ENCODE measurements at places on chromosomes 16 and 17.

DNA sequence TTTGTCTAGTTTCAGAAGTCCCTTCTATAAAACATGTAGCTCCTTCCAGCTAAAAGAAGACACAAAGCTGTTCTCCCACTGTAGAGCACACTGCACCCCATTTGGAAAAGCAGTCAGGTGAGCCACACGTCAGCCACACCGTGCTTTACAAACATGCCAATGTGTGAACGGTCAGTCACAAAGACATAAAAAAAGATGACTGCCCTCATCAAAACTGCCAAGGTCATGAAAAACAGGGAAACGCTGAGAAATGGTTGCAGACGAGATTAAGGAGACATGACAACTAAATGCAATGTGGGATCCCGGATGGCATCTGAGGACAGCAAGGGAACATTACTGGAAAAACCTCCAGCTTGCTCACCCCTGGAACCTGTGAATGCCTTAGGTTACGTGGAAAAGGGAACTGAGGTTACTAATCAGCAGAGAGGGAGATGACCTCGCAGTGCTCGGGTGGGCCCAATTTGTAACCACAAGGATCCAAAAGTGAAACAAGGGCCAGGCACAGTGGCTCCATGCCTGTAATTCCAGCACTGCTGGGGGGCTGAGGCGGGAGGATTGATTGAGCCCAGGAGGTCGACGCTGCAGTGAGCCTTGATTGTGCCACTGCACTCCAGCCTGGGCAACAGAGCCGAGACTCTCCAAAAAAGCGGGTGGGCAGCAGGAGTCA lies 8.1 kb downstream of the ANKRD11 start:
- no peak for DNase-seq

DNA sequence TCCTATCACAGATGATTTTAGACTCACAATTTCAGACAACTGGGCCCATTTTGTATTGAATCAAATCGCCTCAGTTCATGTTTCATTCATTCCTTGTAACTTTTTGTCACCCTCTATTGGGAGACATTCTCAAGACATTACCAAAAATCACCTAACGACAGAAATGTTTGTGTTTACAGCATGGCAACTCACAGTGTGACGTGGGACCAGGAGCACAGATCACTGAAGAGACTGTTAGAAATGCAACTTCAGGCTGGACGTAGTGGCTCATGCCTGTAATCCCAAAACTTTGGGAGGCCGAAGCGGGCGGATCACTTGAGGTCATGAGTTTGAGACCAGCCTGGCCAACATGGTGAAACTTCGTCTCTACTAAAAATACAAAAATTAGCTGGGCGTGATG lies 249.6 kb downstream of the NTN1 start:
- DNase-seq, result no peak

GRCh38 chr17:1967213-1967612 lies 57.9 kb downstream of the RTN4RL1 start:
- no peak for DNase-seq

GRCh38 chr16:51538707-51539498 lies 387.8 kb upstream of the SALL1 start:
- DNase-seq, result peak; percentile 23

DNA sequence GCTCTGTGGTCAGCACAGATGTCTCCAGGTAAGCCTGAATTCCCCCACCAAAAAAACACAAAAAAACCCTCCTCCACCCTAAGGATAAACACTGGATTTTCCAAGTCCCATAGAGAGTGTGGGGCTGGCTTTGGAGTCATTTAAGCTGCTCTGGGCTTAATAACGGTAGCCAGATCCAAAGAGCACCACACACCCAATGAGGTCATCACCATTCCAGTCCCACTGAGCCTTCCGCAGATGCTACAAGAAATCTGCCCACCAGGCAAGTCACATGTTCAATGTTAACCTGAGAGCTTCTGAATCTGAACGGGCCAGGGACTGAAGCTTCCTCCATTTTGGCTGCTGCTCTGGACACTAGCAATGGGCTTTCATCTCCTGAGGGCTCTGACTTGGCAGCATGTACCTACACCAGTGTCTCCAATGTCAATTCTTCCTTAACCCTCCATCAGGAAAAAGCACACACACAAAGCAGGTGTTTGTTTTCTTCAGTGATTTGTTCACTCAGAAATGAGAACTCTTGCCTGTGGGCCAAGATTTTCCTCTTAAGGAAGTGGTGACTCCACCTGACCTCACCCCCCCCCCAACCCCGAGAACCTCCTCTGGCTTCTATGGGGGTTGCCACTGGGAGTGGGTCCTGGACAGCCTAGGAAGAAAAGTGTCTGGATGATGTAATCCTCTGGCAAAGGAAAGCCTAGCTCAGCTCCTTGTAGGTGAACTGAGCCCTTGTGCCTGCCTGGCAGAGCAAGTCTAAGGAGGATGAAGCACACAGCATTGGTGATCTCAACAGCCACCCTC lies 220.1 kb downstream of the FOXL1 start:
- DNase-seq, result no peak

DNA sequence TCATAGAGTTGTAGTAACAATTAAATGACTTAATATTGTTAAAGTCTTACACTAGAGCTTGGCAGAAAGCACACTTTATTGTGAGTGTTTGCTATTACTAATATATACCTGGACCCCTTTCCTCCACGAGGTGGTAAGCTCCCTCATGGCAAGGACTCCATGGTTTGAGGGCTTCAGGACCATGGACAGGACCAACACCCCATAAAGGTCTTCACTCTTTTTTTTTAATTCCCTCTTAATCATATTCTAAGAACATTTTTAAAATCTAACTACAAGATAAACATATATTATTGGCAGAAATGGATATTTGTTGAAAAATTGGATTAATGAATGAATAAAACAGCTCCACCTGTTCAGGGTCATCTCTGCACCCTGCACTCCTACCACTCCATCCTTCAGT lies 154.5 kb downstream of the CBLN1 start:
- DNase-seq, result peak; percentile 31

DNA sequence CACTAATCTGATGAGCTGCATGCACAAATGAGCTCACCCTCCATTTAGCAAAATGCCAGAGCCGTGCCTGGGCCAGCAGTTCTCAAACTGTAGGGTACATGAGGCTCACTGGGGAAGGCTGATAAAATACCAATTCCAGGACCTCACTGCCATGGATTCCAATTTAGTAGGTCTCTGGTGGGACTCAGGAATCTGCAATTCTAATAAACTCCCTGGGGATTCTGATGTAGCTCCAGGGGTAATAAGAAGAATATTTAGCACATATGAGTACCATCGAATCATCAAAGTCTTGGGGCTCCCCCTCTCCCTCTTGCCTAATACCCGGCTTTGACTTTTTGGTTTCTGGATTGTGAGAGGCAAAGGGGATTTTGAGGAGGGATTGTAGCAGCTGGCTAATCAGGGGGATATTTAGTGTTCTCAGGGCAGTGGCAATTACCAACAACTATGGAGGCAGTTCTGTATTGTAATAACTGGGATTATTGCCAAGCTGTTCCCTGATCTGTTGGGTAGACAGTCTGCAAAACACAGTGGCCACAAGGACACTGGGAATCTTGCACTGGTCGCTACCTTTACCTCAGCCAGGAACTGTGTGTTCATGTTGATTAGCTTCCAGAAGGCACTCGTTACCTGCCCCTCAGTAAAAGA lies 140.4 kb downstream of the SHISA9 start:
- no peak for DNase-seq

DNA sequence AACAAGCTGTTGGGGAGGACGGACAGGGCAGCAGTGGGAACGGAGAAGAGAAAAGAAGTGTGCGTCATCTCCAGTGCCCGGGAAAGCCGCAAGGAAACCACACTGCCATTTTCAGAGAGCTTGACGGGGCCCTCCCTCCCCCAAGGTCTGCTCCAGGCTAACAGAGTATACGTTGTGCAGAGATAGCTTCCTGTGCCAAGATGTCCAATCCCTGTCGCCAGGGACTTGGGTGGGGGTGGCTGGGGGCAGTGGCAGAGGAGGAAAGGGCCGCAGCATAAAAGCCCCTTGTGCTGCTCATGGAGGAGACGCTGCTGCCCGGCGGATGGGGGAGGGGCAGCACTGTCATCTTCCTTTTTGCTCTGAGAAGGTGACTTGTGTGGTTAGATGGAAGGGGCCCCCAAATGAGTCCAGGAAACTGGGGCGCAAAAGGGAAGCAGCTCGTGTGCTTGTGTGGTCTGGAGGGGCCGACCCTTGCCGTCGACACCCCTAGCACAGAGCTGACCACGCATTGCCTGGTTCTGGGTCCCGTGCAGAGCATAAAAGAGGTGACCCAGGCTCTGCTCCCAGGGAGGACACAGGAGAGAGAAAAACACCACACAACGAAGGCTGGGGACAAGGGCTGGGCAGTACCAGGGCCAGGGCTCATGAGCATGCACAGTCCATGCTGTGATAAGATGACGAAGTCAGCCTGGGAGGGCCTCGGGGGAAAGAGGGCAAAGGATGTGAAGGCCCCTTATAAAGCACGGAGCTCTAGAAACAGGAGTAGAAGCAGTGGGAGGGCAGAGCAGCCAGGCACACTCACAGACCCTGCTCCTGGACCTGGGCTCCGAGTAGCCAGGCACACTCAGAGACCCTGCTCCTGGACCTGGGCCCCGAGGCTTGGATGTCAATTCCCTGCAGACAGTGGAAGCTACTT lies 372.7 kb downstream of the SLC39A11 start:
- DNase-seq, result no peak

DNA sequence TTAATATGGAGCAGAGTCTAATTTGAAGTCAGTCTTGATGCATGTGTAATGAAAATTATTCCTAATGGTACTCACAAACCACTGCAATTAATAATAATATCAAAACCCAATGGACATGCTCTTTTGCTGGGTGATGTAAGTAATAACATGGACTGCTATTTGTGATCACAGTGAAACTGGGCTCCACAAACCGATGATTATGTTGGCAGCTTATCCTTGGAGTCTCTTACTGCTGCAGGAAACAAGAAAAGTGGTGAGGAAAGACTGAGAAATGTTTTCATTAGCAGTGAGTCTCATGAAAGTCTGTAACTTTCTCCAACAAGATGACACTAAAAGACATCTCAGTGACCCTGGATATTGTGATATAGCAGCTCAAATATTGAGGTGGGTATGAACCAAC lies 45.2 kb downstream of the TMEM100 start:
- DNase-seq, result no peak

DNA sequence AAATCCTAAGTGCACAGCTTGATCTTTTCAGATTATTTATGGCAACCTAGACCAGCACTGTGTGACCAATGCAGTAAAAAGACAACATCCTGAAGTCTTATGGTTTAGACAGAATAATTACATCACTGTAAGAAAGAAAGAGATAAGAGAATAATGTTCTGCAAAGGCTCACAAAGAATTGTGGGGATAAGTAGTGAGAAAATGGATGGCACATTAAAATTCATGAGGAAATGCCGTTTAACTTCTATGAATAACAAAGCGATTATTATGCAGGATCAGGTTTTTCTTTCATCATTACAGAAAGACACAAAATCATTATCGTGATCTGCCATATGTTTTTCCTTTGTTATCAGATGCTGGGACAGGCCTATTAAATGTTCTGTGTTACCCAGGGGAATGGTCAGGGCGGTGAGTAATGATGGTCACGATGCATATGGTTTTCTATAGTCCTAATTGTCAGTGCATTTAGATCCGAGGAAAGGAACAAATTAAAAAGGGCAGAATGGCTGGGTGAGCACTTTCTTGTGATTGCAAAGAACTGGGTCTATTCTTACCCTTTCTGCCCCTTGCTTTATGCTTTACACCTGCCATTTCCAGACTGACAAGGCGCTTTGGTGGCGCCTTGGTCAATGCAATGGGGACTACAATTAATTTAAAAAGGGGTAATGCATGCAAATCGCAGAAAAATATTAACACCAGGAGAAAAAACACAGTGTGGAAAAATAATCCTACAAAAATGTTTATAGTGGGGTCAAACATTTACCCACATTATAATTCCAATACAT lies 18.1 kb upstream of the DHX40 start:
- no peak for DNase-seq

DNA sequence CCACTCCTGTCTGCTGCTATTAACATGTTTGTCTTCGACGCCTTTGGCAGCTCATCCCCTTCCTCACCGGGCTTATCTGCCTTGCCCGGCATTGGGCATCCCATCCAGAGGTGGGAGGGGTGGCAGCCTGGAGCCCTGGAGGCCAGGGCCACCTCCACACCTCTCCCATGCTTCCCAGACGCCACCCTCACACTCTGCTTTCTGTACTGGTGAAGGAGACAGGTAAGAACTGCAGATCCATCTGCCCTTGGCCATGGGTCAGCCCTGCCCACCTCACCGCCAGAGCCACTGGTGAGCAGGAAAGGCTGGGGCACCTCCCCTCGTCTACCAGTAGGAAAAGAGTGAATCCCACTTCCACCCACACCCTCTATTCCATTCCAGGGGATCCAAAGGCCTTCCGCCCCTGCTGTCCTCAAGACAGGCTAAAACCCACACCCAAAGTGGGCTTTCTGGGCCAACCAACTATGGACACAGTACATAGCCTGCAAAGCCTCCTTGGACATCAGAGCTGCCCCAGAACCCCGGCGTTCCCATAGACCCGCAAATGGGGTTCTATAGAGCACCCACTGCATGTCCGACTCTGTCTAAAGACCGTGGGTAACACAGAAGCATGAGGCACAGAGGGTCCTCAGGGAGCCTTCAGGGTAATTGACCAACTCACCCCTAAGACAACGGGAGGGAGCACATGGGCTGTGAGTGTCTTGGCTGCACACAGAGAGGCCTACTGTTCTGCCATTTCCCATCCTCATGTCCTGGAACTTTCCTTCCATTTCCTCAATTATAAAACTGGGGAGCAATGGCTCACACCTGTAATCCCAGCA lies 23.4 kb upstream of the RBFOX3 start:
- no peak for DNase-seq

DNA sequence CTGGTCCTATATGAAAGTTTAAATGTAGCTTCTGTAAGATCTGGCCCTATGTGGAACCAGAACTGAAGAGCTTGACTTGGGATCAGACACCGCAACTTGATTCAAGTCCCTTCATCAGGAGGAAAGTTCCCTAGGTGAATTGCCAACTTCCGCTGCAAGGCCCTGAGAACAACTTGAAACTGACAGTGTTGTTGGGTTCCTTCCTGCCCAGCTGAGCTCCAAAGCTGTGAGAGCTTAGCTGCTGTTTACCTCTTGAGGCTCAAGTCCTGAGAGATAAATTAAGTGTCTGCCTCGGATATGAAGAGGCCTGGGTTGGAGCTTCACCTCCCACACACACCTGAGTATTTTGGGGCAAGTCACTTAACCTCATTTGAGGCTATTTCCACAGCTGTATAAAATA lies 44.7 kb downstream of the REXO5 start:
- DNase-seq, result no peak

GRCh38 chr16:81745704-81746558 lies 33.2 kb upstream of the PLCG2 start:
- peak; percentile 79 for DNase-seq

GRCh38 chr16:89410794-89411309 lies 79.5 kb downstream of the ANKRD11 start:
- DNase-seq, result peak; percentile 72

- no peak for DNase-seq
Observed at GRCh38 chr16:65083164-65083857, 38.6 kb downstream of the CDH11 start.

GRCh38 chr16:85916141-85916890 lies 17.4 kb downstream of the IRF8 start:
- peak; percentile 78 for DNase-seq
